ENCODE measurements at places on chromosomes 6 and 20. TPM values are rescaled to one million over a fixed set of nuclear protein-coding genes. Genes with fewer than 3 reads are reported as not detected.

GRCh38 chr6:24547243-24547642 lies 52.5 kb downstream of the ALDH5A1 start:
- no peak for DNase-seq

DNA sequence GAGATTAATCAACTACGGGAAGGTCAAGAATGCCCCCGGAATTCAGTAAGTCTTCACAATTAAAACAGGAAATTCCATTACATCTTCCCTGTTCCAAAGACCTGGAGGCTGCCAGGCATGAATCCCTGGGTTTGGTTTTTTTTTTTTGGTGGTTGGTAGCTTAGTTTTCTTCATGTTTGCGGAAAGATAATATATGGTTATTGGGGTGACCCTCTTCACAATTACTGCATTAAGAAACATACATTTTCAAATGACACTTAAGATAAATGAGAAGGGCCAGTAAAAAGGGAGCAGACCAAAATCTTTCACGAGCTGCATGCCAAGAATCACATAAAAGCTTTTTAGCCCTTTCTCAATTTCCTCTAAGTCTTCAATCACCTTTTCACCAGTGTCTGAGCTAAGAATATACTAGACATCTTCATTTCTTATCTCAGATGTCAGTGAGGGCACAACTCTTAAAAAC lies 64.0 kb downstream of the KIF13A start:
- no peak for DNase-seq

GRCh38 chr6:137167702-137168377 lies 5.6 kb downstream of the IL22RA2 start:
- DNase-seq, result no peak

Gene TSBP1
- total RNA-seq, result not detected

DNA sequence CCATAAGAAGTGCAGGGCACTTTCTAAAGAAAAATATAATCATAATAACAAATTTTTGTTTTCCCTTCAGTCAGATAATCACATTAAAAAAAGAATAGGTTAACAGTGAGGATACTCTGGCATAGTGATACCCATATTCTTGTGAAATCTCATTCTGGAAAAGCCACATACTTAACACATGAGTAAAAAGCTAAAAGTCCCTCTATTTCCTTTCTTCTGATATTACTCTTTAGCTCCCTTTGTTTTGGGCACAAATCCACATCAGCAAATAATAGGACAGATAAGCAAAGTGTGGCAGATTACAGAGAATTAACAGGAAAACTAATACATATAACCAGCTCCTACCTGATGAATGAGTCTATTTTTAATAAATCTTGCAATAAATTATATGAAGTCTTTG lies 15.8 kb downstream of the SHPRH start:
- DNase-seq, result no peak

DNA sequence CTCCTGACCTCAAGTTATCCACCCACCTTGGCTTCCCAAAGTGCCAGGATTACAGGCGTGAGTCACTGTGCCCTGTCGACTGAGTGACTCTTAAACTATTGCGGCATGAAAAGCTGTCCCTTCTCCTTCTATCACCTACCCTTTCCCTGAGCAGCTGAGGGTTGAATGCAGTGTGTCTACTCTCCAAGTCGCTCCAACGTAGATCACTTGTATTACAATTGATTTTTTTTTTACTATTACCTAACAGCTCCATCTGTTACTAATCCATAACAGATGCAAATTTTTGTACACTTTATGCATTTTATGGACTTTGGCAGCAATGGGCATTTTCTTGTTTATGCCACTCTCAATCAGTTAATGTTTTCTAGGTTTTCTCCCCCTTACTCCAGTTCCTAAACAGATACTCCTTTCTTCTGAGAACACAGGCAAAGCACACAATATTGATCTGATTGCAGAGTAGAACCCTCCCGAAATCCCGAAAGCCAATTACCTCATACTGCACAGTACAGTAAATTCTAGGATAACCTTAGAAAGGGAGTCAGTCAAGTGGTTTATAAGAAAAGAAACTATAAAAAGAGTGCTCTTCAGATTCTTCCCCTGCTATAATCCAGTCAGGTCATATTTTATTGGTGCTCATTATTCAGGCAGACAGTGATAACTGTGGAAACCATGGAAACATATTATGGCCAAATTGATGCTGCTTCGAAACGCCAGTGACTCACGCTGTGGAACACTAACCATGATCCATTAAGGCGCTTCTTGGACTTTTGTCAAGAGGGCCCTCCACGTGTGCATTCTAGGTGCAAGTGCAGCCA lies 273.0 kb downstream of the ADGB start:
- DNase-seq, result no peak

DNA sequence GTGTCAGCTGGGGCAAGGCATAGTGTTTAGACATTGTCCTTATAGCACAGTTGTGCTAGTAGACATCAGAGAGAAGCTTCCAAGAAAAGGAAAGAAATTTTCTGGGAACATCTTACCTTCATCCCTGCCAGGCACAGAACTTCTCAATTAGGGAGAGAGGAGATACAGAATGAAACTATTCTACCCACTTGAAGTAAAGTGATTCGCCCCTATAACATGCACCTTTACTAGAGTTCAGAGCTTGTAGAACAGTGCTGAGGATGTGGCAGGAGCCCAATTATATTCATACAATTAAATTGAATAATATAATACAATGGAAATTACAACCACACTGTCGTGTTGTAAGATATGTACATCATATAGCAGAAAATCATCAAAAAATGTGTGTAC lies 1063.9 kb upstream of the CITED2 start:
- no peak for DNase-seq

GRCh38 chr20:57251344-57251743 lies 15.1 kb downstream of the BMP7 start:
- no peak for DNase-seq

DNA sequence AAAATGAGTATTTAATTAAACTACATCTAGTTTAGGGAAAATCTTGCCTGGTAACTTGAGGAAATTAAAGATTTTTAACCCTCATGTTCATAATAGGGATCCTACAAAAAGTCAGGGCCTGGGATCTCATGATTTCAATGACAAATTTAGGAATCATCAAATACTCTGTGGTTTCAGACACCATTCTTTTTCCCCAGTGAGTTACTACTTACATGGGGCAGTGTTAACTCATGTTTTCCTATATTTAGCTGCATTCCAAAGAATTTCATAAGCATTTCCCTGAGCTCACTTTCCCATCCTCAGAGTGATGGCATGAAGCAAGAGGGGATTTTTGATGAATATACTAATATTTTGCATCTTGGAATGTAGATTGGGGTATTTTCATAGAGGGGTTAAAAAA lies 321.7 kb downstream of the CENPW start:
- DNase-seq, result no peak

Data from T-helper 17 cell (primary cell).